ENCODE measurements at places on chromosomes 7 and 10.

- no peak for DNase-seq
Observed at GRCh38 chr7:135510592-135511183, 786 bp upstream of the CNOT4 start.

- DNase-seq, result no peak
Observed at GRCh38 chr7:41336981-41337380, 365.9 kb downstream of the INHBA start.

GRCh38 chr7:79820387-79820786 lies 314.2 kb upstream of the GNAI1 start:
- no peak for DNase-seq

GRCh38 chr7:140475747-140476333 lies 3.5 kb downstream of the MKRN1 start:
- DNase-seq, result peak; percentile 71

DNA sequence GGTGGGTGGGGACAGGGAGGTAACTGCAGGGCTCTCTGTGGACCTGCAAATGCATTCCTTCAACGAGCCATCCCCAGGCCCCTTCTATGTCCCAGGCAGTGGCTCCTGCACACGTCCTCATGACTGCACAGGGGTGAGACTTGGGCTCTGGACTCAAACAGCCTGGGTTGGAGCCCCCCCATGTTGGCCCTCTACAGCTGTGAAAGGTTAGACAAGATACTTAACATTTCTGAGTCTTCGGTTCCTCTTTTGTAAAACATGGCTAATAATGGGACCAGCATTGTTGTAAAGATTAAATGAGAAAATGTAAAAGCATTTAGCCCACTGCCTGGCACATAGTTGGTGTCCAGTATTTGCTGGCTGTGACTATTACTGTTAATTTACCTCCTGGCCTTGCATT lies 41.8 kb downstream of the CHST3 start:
- no peak for DNase-seq

- no peak for DNase-seq
Observed at GRCh38 chr10:60367901-60368300, 21.8 kb downstream of the ANK3 start.

GRCh38 chr7:15407910-15408309 lies 153.9 kb downstream of the AGMO start:
- no peak for DNase-seq

DNA sequence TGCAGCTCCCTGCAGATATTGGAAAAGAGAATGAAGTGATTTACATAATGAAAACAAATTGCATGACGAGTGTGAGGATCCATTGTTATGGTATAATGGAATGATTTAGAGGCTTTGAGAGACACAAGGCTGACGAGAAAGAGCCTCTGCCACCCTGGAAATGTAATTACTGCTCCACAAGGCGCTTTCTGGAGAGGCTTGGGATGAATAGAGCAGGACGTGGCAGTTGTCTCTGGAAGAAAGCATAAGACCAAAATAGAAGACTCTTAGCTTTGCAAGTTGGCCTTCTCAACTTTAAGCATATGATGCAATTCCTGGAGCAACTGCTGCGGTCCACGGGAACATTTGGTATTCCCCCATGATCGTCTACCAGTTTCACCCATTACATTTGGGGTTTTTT lies 181.9 kb upstream of the TCF7L2 start:
- DNase-seq, result no peak

- no peak for DNase-seq
Observed at GRCh38 chr10:102010961-102011360, 45.0 kb downstream of the ARMH3 start.

- DNase-seq, result no peak
Observed at GRCh38 chr7:103637094-103637493, 191.1 kb upstream of the SLC26A5 start.

DNA sequence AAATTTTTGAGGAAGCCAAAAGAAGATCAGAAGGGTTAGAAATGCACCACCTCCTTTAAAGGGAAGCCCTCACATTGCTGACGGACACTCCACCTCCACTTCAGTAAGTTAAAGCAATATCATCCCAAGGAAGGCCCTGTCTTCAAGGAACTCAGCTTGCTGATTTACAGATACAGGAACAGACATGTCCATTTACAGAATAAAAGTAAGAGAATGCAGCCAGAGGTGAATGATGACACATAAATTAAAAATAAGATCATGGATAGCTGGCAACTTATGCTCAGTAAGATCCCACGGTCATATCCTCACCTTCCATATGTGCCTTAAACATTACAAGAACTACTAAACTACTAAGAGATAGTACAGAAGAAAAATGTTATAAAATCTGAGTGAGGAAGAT lies 20.4 kb downstream of the GRB10 start:
- no peak for DNase-seq

DNA sequence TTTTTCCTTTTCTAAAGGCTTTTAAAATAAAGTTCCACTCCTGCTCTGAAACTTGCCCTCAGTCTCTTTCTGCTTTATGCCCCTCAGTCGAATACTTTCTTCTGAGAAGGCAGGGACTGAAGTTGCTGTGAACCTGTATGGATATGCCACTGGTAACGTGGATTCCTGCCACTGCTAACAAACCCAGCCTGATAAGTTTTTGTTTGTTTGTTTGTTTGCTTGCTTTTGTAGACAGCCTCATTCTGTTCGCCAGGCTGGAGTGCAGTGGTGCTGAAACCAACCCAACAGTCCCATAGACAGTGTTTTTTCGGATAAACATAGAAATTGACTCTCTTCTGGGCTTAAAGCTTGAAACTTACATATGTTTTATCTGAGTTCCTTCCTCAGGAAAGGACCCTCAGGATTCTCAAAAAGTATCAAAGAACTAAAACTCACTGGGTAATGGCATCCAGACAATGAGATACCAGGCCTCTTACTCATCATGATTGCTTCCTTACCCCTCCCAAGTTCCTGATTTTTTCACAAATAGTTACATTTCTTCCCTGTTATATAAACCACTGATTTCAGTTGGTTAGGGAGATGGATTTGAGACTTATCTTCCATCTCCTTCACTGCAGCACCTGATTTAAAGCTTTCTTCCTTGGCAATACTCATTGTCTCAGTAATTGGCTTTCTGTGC lies 273.6 kb downstream of the SDHAF3 start:
- DNase-seq, result no peak

DNA sequence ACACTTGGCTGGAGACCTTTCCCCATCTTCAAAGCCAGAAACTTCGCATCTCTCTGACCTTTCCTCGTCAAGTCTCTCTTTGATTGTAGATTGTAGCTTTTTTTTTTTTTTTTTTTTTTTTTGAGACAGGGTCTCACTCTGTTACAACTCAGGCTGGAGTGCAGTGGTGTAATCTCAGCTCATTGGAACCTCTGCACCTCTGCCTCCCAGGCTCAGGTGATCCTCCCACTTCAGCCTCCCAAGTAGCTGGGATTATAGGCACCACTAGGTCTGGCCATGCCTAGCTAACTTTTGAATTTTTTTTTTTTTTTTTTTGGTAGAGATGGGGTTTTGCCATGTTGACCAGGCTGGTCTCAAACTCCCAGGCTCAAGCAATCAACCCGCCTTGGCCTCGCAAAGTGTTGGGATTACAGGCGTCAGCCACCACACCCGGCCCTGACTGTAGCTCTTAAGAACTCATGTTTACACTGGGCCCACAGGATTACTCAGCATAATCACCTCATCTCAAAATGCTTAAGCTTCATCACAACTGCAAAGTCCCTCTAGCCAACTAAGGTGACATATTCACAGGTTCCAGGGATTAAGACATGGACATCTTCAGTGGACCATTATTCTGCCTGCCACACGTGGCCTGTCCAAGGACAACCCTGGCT lies 11.7 kb downstream of the POLL start:
- no peak for DNase-seq

- DNase-seq, result no peak
Observed at GRCh38 chr10:90447831-90448230, 410.0 kb downstream of the HTR7 start.

- no peak for DNase-seq
Observed at GRCh38 chr7:29798422-29798821, 7.9 kb upstream of the WIPF3 start.

DNA sequence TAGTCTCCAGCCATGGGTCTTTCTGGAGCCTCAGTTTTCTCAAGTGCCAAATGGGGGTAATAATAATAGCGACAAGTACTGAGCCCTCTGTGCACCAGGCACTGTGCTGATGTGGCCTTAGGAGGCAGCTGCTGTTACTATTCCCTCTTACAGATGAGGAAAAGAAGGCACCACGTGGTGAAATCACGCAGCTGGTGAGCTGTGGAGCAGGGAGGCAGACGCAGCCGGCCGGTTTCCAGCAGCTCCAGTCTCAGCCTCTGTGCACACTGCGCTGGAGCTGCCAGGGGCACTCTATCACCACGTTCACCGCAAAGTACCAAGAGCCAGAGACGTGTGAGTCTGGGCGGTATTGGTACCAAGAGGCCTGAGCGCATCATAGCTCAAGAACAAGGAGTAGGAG lies 9.6 kb downstream of the PYROXD2 start:
- no peak for DNase-seq

- DNase-seq, result peak; percentile 3
Observed at GRCh38 chr10:25174461-25175230, at the start of gene GPR158. Gene GPR158, plus strand, starts transcription at chr10:25175001. Its CDS starts 420 bp downstream, at chr10:25175421.

DNA sequence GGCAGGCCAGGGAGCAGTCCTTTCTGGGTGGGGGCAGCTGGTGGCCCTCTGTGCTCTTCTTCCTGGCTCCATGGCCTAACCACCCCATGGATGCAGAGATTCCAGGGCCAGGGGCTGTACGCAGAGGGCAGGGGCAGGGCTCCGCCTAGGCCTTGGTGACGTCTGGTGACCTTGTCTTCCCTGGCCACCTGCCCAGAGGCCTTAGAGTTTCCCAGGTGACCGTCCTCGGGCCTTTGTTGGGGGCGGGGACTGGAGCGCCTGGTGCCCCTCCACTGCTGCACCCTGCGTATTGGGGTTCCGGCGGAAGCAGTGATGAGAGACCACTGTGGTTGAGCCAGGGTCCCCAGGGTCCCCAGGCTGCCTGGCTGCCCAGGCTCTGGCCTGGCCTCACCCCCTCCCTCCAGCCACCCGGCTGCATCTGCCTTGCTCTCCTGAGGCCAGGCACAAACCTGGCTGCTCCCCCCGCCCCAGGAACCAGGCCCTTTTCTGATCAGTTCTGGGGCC lies 10.3 kb downstream of the PWWP2B start:
- no peak for DNase-seq

GRCh38 chr10:97138846-97139245 lies 46.9 kb downstream of the SLIT1 start:
- DNase-seq, result no peak

GRCh38 chr10:63027531-63027930 lies 105.6 kb upstream of the NRBF2 start:
- DNase-seq, result no peak

- no peak for DNase-seq
Observed at GRCh38 chr10:78194539-78195402, 161.1 kb downstream of the RPS24 start.

- DNase-seq, result no peak
Observed at GRCh38 chr10:63431962-63432797, 33.6 kb downstream of the JMJD1C start.

GRCh38 chr7:105429746-105430612 lies 41.3 kb upstream of the SRPK2 start:
- peak; percentile 57 for DNase-seq

- DNase-seq, result no peak
Observed at GRCh38 chr7:45268013-45268412, 110.4 kb downstream of the RAMP3 start.

GRCh38 chr10:86402283-86402941 lies 35.8 kb upstream of the GRID1 start:
- DNase-seq, result no peak

DNA sequence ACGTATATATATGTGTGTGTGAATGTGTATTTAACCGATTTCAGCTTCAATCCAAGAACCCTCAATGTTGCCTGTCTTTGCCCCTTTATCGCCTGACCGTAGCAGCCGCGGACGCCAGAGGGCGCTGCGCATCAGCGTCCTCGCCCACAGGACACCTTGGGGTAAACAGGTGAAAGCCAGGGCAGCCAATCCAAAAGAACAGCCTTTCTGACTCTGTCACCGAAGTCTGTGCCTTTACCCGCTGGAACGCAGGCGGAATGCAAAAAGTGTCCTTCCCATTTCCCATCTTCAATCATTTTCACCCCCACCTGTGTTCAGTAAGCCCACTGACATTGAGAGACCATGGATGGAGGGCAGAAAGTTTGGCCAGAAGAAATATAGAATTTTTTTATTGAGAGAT lies 3.6 kb downstream of the NXPH1 start:
- DNase-seq, result peak; percentile 8

GRCh38 chr7:158384746-158385145 lies 202.9 kb downstream of the PTPRN2 start:
- DNase-seq, result no peak

DNA sequence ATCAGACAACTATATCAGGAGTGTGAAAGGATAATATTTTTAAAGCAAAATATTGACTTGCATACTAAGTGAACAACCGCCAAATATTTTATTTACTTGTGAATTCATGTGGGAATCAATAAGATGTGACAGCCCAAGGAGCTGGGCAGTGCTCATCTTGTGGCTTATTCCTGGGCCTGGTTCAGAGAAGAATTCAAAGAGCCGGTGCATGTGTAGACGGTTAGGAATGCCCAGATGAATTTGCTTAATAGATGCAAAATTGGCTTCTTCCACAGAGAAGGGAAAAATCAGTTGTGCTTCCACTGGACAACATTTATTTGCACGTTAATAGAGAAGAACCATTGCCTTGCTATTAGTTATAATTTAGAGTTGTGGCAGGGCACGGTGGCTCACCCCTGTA lies 4.4 kb downstream of the MYL7 start:
- DNase-seq, result no peak

DNA sequence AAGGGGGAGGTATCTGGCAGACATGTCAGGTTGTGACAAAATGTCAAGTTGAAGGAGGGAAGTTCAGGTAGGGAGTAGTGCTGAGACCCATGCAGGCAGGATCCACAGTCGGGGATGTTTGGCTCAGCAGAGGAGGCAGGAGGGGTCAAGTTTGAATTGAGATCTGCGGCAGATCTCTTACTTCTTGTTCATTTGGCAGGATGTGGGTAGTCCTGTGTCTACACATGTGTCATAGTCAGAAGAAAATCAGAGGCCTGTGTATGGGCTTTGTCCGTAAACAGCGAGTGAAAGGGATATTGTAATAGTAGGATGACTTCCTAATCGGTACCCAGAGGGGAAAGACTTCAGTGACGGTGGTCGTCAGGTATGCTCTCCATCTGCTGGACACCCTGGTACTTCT lies 203.8 kb upstream of the MTPN start:
- no peak for DNase-seq

DNA sequence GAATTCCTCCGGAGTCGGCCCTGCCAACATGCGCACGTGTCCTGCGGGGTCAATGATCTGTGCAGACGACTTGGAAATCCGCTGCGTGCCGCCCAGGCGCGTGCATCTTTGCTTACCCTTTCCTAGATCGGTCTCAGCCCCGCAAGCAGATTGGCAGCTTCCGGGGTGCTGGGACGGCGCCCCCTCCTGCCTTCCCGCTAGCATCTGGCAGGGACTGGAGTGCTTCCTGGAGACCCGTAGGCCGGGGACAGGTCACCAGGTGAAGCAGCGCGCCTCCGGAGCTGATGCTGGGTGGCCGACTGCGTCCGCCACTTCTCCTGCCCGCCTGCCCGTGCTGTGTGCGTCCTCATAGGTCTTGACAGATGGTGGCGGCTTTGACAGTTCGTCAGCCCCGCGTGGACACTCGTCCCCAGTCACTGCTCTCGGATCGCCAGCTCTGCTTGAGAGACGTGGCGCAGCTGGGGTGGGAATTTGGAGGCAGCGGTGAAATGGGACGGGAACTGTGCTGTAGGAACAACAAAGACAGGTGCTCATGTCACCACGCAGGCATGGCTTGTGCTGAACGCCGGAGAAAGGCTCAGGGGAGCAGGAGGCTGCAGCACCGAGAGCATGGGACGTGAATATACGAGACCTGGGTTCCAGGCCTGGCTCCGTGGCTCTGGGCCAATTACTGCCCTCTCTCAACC lies 21.9 kb upstream of the KCNK18 start:
- DNase-seq, result peak; percentile 3

- DNase-seq, result peak; percentile 42
Observed at GRCh38 chr7:98105942-98106544, 619 bp upstream of the LMTK2 start.

All from CD4-positive, alpha-beta T cell treated with Interleukin-4 for 4 hours (primary cell).